ENCODE measurements at places on chromosomes 5 and 9.
A peak's percentile ranks its signal among the peaks of the same experiment; 100 is the strongest.

DNA sequence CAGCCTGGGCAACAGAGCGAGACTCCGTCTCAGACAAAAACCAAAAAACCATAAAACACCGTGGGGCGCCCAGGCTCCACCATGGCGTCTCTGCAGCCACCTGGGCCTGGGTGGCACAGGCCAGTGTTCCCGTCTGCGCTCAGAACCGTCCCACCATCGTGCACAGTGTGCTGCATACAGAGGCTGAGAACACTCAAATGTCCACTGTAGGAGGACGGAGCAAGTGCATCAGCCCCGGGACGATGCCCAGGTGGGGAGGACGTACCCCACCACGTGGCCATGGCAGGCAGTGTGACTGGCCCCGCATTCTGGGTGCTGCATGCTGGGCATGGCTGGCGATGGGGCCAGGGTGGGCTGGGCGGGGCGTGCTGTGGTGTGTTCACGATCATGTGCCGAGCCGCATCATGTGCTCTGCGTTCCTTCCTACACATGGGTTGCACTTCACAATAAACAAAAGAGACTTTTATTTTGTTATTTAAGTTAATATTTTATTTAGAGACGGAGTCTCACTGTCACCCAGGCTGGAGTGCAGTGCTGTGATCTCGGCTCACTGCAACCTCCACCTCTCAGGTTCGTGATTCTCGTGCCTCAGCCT, 37.8 kb downstream of the EXD3 start:
- no peak for DNase-seq

DNA sequence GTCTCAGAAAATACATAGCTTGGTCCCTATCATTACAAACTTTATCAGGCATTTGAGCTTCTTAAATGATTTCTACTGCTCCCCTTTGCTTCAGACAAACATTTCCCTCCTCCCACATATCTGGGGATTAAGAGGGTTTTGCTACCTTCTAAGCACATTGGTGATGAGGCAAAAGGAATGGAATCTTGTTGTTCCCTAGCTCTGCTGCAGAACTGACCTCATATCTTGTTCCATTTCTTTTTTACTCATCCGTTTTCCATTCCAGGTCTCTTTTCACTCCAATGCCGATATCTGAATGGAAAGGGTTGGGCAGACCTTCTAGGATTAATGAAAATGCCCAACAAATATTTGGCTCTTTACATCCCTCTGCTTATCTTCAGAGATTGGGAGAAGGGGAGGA, 444.6 kb downstream of the ZNF608 start:
- no peak for DNase-seq

DNA sequence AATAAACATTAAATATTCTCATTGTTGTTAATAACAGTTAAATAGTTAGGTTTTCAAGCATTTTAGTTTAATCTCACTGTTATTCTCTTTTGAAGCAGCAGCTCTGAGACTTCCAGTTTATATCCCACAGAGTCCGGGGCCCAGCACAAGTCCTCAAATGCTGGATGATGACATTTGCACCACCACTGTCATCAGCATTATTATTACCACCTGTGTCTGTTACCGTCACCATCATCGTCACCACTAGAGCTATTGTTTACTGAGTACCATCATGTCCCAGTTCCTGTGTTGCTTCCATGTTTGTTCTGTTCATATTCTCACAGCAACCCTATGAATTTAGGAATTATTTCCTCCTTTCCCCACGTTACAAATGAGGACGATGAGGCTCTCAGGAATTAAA, 169.2 kb upstream of the NR3C1 start:
- DNase-seq = peak; percentile 87

GRCh38 chr9:126055381-126055985, 271.1 kb upstream of the MVB12B start:
- DNase-seq = no peak

DNA sequence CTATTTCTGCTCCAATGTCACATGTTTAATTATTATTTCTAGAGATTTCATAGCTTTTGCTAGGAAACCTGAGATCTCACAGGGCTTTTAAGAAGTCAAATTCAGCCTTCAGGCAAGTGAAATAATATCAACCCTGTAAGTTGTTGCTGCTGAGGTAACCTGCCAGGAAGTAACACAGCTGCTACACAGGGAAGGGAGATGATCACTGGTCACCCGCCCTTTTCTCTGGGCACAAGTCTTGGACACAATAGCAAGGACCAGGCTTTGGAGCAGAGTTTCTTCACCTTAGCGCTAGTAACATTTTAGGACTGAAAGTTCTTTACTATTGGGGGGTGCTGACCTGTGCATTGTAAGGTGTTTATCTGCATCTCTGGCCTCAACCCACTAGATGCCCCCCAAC, 50.1 kb downstream of the PTTG1 start:
- no peak for DNase-seq

GRCh38 chr5:170638454-170639220, 134.8 kb downstream of the KCNIP1 start:
- no peak for DNase-seq

DNA sequence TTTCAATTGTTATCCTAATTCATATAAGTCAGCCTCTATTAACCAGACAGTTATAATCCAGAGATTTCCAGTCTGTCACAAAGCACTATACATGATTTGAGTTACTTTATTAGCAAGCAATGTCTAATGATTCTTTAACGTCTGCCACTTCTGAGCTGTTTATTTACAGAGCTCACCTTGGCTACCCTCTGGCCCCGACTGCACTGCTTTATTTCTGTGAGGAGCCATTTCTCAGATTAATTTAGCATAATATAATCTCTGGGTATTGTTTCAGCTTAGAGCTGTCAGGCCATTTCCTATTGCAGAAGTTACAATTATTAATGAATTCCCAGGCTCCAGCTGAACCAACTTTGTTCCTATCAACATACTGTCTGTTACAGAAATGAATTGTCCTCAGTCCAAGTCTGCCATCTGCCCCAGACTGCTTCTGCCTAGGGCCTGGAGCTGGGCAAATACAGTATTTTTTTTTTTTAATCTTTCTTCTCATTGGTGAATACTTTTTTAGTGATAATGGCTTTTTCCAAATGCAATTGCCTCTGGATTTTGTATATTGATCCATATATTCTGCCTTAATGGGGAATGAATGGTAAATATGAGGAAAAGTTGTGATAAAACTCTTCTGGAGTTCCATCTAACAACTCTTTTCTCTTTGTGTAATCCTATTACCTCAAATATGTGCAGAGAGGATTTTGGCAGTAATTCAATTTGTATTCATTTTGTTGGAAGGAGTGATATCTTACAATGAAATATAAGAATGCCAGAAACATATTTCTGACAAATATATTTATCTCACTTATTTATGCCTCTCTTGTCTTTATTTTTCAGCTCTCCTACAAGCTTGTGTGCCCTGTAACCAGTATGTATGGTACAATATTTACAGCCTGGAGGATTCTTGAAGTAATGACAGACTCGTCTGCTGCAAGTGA, 104.7 kb downstream of the FOCAD start:
- DNase-seq = no peak

Data from SHP77 (cell line).